Stimulated activated CD8-positive, alpha-beta memory T cell treated with anti-CD3 and anti-CD28 coated beads, Interleukin-4, amount 100 ng/mL, for 1 hour (primary cell): ENCODE measurements at places on chromosomes 7 and 10.

DNA sequence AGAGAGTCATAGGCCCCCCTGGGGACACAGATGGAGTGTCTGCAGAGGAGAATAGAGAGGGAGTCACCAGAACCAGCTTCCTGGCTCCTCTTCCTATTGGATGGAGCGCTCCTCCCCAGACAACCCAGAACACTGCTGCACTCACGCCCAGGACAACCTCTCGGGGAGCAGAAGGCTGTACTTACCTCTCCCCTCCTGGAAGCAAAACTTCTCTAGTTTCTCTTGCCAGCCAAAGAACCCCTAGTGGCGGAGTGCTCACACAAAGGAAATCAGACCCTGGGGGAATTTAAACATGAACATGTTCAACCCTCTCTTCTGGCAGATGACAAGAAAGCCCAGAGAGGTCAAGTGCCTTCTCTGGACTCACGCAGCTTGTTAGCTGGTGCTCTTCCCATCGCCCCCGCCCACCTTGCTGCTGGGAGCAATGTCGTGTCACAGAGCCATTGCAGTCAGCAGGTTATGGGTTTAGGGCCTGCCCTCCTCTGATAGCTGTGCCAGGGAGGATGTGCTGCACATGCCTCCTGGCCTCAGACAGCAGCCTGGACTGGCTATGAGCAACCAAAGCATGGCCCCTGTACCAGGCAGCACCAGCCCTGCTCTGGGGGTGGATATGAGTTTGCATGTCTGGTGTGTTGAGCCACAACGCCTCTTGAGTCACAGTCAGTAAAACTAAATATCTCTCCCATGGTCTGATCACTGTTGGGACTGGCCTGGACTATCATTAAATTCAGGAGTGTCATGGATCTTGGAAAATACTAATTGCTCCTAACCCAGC lies 84.4 kb downstream of the SLIT1 start:
- no peak for DNase-seq

GRCh38 chr7:25405736-25406135 lies 177.4 kb upstream of the NPVF start:
- no peak for DNase-seq

DNA sequence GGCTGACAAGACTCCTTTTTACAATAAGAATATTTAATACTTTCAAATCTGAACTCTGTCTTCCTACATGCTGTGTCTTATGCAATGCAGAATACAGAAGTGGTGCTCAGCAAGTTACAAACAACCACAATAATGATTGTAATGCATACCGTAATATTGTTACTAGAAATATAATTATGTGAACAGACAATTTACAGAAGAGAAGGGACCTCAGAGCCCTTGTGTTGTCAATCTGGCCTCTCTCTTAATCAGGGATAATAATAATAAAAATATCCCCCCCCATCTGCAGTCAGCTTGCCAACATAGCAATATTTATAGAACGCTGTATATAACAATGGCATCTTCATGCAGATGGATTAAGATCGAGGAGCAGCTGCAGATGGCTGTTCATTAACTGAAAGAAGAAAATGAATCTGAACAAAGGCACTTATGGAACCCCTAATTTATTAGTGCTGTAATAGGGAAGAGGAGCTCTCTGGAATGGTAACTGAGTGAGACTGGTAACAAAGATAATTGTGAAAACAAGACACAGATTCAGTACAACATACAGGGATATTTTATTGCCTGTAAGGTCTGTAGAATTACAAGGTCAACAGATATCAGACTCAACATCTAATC lies 106.3 kb downstream of the TMEM26 start:
- DNase-seq = no peak

DNA sequence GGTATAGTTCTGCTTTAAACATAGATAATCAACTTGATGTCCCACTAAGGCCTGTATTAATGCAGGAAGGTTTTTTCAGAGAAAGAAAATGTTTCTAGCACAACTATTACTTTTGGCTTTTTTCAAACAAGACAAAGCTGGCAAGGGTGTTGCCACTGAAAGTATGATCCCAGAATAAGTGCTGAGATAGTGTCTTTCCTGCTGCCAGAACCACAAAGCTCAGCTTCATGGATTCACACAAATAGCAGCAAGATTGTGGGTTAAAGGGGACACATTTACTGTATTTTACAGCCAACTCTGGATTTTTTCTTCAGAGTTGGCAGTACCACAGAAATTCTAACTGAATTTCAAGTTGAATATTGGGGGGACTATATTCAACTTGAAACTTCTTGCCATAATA lies 4.3 kb downstream of the NCOA4 start:
- DNase-seq = no peak

- DNase-seq = no peak
Observed at GRCh38 chr10:110643653-110644597, at the start of gene RBM20. Gene RBM20, plus strand, starts transcription at chr10:110644336. Its CDS starts 119 bp downstream, at chr10:110644455.

GRCh38 chr7:5212633-5213285 lies 22.7 kb downstream of the WIPI2 start:
- DNase-seq = no peak

- no peak for DNase-seq
Observed at GRCh38 chr10:12375076-12375504, 25.7 kb downstream of the CAMK1D start.

DNA sequence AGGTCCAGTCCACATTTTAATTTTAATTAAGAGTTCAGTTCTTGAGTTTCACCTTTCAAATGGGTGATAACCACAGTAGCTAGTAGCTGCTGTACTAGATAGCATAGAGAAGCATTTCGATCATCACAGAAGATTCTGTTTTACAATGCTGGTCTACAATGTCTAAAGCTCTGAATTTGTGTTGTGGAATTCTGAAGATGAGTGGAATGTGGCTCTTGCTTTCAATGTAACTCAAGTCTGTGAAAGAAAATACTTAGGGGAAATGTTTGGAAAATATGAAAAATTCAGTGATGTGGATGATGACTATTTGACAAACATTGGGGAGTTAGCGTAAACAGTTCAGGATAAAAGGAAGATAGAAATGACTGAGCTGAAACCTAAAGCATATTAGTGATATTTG lies 139.4 kb downstream of the GNAT3 start:
- no peak for DNase-seq

DNA sequence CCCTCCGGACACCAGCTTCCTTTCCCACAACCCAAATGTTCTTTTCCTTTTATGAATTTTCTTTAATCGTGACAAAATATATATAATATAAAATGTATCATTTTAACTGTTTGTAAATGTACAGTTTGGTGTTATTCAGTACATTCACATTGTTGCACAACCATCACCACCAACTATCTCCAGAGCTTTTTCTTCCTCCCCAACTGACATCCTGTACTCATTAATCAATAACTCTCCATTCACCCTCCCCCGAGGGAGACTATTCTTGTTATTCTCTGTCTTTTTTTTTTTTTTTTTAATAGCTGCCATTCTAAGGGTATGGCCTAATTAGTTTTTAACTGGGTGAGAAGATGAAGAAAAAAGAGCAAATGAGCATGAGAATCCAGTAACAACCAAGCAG lies 30.6 kb upstream of the ITGB1 start:
- no peak for DNase-seq

DNA sequence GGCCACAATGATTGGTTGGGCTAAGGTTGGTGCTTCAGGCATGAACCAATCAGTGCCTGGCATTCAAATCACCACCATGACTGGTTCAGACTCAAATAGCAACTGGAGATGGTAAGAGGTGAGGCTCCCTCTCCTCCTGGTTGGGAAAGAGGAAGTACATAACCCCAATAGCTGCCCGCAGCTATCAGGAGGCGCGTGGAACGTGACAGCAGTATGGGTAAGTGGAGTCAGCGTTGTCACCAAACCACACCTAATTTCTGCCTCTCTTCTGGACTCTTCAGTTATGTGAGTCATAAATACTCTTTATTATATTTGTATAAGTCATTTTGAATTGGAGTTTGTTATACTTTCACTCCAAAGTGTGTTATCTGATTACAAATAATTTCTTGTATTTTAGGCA lies 17.9 kb upstream of the ITGA8 start:
- DNase-seq = no peak

DNA sequence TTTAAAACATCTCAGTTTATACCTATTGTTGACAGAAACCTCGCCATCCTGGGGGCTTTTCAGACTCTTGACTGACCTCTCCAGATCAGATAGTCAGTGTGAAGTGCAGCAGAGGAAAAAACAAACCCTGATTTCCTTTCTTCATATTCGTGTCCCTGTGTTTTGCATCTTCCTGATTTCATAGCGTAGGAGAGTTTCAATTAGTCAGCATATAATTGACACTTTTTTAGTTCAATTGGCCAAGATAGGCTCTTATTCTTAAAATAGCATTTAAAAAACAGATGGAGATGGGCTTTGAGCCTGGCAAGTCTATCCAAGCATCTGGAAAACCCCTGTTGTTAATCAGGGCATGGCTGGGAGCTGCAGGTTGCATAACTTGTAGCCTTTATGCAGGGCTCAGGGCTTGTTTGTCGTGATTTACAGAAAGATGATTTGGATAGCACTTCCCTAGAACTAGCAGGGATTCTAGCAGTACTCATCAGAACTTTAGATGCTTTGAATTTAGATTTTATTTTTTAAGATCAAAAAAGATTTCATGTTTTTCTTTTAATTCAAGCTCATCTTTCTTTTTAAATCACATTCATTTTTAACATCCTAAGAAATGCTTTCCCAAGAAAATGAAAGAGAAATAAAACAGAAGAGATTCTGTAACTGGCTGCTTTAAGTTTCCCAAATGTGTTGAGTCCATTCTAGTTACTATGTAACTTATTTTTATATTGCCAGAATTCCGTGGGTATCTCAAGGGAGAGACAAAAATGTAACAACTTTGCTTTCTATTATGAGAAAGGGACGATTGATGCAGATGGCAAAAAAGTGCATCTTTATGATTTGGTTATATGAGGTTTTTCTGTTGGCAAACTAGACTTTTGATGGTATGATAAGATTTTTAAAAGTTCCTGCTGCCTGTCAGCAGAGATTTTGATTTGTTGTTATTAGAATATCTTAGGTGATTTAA lies 270.8 kb upstream of the FZD8 start:
- DNase-seq = no peak

DNA sequence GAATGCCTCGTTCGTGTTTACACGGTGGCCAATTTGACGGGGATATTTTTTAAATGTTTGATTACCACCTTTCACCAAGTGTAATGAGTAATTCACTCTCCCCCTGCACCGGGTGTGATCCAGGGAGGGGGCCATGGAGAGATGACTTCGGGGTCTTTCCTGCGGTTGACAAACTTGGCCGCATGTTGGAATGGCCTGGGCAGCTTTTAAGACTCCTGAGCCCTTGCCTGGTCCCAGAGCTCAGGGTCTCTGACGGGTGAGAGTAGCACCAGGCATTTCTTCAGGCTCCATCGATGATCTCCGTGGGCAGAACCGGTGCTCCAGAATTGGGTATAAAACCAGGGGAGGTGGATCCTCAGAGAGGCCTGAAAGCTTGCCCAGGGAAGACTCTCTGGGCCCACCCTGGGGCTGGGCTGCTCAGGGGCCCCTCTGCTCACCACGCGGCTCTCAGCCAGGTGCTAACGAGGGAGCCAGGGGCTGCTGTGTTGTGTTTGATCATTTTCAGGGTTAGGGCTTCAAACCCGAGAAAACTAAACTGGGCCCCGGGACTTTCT lies 882 bp downstream of the ZNF282 start:
- DNase-seq = no peak

DNA sequence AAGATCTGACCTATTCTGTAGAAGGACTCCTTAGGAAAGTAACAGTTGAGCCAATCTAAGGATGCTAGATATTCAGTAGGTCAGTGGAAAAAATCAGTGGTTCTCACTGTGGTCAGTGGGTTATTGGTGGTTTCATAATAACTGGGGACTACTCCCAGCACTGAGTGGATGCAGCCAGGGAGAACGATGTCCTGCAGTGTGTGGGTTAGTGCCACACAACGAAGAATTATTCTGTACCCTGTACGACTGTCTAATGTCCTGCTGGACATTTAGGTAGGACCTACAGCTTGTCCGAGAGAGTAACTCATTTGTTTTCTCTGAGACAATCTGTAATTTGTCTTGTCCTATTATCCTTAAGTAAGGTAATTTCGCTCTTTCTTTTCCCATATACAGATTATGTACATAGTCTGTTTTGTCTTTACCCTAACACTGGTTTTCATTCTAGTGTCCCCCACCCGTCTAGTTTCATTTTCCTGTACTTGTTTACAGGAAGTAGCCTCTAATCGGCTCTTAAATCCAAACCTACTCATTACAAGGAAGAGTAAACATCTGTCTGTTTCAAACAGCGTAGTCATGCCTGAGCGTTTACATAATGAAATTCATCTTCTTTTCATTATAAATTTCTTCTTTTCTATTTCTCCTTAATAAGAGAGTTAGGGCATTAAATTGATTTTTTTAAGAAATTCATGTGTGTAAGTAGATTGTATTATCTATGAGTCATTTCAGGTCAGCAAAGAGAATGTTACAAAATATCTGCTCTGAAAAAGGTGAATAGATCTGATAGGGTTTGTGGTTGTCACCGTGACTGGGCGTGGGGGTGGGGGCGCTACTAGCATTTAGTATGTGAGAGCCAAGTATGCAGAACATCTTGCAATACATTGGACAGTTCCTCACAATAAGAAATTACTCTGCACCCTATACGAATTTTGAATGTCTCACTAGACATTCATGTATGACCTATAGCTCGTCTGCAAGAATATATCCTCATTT lies 8.3 kb upstream of the ZC3HAV1L start:
- peak; percentile 57 for DNase-seq

DNA sequence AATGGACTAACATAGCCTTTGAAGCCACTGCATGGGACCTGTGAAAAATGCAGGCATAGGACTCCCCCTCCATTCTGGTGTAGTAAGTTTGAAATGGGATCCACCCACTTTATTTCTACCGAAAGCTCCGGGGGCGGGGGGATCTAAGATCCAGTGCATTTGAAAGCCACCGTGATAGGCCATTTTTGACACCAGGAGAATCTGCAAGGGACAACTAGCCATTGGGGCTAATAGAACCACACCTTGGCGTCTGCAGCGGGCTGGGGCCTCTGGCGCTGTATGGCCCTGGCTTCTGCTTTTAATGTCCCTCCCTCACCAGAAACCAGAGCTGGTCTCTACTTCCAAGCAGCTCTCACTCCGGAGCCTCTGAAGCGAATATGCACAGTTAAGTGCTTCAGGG lies 60.1 kb upstream of the GPR26 start:
- DNase-seq = no peak
